H7 (cell line): ENCODE measurements at places on chromosomes 11 and 22.

DNA sequence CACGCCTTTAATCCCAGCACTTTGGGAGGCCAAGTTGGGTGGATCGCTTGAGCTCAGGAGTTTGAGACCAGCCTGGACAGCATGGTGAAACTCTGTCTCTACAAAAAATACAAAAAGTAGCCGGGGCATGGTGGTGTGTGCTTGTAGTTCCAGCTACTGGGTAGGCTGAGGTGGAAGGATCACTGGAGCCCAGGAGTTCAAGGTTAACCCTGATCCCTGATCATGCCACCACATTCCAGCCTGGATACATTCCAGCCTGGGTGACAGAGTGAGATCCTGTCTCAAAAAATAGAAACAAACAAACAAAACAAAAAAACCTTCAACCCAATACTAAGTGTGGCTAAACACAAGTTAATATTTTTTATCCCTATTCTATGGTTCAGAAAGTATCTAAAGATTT, 66.4 kb upstream of the CLNS1A start:
- DNase-seq: no peak

DNA sequence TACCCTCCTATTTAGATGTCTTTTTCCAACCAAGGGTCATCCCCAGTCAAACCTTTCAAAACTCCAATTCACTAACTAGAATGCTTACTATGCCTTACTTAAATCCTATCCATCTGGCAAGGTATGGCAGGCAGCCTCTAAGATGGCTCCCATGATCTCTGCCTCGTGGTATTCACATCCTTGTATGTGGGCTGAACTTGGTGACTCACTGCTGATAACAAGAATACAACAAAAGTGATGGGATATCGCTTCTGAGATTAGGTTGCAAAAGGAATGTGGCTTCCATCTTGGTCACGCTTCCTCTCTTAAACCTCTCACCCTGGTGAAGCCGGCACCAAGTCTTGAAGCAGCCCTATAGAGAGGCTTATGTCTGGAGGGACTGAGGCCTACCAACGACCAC, 29.6 kb upstream of the UPB1 start:
- no peak for DNase-seq

GRCh38 chr22:50506611-50507420, 686 bp downstream of the LMF2 start:
- peak; percentile 83 for DNase-seq

DNA sequence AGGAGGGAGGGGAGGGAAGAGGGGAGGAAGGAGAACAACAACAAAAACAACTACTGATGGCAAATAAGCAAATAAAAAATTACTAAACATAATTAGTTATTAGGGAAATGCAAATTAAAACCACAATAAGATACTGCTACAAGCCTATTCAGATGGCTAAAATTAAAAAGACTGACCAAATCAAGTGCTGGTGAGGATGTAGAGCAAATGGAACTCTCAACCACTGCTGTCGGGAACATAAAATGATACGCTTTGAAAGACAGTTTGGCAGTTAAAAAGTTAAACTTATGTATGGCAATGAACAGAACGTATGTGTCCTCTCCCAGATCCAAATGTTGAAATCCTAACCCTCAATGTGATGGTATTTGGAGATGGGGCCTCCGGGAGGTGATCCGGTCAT, 85.7 kb downstream of the PHF21B start:
- DNase-seq: no peak

DNA sequence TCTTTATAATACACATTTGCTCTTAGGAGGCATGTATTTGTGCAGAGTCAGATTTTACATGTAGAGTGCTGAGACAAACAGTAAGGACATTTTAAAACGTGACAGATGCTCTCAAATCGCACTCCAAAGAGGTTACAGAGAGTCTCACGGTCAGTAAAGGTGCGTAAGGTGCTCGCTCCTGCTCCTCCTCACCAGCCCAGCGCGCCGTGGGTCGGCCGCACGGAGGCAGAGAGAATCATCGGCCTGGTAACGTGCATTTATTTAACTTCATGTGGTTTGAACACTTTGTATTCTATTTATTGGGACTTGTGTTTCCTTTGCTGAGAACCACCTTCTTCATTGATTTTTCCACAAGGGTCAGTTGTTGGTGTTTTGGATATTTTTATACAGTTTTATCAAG, 900.1 kb downstream of the BRD1 start:
- DNase-seq: no peak

DNA sequence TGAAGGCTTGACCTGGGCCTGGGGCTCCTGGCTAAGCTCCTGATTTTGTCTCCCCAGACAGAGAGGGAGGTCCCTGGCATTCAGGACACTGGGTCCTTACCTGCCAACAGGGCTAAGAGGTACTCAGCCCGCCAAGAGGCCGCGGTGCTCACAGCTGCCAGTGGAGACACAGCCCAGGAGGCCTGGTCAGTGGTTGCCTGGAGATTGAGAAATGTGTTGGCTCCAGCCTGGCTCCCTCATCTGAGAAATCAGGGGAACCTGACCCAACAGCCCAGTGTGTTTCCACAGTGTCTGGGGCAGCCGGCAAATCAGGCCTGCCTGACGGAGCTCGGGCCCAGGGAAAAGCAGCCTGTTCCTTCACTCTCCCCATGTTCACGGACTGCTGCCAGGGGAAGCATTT, 79.4 kb upstream of the NAV2 start:
- DNase-seq: no peak

GRCh38 chr11:23013509-23013908, 153.2 kb upstream of the CCDC179 start:
- DNase-seq: no peak

GRCh38 chr22:29205594-29206371, at the start of gene EMID1:
TSS of gene EMID1 (plus strand) at chr22:29205896. CDS start at chr22:29206039, 143 bp downstream.
- peak; percentile 93 for DNase-seq

DNA sequence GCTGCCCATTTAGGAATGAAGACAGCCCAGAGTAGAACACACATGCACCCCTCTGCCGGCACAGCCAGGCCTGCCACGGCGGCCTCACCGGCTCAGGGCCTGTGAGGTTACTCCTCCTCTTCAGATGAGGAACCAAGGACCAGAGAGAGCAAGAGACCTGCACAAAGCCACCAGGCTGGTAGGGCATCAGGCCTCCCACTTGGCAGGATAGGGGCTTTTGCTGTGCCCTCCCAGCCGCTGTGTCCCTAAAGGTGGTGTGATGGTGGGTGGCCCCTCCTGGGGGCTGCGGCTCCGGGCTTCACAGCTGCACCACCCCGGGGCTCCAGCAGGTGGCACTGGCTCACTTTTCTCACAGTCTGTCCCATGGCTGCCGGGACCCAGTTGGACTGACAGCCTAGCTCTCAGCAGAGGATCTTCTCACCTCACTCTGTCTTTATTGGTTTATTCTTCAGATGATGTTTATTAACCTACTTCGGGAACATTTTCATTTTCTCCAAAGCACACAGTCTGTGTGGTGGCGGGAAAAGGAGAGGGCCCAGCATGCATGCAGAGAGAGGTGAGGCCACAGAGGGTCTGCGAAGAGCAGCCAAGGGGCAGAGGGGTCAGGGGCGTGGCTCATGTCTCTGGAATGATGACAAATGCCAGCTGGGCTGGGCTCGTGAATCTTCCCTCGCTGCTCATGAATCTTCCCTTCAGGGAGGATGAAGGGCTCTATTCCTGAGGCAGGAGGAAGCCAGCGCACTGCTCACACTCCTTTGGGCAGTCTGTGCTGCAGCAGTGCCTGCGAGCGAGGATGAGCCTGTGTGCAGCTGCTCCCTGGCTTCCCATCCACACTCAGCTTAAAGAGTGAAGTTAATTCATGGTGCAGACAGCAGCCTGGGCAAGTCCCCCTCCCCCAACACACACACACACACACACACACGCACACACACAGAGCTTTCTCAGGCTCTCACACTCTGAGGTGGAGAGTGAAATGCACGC, 101.1 kb upstream of the PITPNB start:
- DNase-seq: peak; percentile 96

GRCh38 chr11:68813773-68814172, 27.9 kb downstream of the CPT1A start:
- DNase-seq: no peak

DNA sequence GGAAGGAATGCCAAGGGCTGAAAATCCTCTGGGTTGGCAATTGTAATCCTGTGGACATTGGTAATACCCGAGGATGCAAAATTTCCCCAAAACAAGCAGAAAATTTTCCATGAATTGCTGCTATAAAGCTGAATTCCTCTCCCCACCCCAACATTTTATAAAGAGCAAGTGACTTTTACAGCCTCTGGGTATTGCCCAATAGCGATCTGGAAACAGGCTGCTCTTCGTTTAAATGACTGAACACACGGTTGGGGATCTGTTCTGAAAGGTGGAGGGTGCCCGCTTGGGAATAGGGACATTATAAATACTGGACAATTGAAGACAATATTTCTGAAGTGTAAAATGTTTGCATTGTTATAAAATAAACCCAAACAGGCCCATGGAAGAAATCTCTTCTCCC, 20.6 kb downstream of the EHF start:
- no peak for DNase-seq

DNA sequence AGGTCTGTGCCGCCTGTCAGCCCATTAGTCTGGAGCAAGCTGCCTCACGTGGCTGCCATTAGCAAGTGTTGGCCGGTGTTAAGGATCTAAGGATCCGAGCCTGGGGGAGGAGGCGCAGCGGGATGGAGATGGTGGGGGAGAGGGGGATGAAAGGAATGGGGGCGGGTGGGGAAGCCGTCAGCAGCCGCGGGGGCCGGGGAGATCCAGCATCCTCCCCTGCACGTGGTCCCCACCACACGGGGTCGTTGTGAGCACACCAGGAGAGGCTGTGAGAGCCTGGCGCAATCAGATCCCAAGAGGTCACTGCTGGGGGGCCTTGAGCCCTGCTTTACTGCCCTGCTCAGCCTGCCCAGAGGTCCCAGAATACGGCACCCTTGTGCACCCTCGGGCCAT, 7.3 kb downstream of the CABP7 start:
- DNase-seq: peak; percentile 97

DNA sequence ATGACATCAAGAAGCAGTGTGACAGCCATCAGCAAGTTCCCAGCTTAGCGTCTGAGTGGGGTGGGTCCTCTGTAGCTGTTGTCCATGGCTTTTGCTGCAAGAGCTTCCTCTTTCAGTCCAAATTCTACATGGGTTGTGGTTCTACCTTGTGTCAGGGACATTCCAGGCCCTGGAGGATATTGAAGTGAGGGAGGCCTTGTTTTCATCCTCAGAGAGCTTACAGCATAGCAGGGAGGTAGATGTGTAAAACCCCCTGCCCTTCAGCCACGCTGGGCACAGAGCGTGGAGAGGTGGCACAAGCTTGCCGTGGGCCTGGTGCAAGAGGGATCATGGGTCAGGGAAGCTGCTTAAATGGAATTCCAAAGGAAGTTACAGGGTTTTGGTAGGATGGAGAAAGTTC, 93.9 kb downstream of the GRIK4 start:
- no peak for DNase-seq

DNA sequence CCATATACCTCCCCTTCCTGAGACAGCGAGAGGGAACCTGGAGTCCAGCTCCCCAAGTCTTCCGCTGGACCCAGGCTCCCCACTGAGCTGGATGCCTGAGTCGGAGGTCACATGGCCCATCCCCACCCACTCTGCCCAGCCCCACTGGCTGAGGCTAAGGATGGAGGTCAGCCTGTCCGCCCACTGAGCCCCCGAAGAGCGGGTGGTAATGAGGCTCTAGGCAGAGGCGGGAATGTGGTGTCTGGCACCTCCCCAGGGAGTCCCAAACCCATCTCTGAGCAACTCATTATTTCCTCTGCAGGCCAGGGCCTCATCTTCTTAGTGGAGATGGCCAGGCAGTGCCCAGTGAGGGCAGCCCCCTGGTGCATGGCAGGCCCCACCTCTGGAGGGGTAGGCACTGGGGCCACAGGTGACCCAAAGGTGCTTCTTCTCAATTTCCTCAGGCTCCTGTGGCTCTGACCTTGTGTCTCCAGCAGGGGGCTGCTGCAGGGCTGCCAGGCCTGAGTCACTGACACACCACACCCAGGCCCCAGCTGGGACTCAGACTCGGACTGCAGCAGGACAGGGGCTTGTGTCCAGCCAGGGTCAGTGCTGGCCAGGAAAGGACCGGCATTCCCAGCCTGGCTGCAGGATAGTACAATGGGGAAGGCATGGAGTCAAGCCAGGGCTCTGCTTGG, 10.2 kb upstream of the PDE2A start:
- peak; percentile 89 for DNase-seq

DNA sequence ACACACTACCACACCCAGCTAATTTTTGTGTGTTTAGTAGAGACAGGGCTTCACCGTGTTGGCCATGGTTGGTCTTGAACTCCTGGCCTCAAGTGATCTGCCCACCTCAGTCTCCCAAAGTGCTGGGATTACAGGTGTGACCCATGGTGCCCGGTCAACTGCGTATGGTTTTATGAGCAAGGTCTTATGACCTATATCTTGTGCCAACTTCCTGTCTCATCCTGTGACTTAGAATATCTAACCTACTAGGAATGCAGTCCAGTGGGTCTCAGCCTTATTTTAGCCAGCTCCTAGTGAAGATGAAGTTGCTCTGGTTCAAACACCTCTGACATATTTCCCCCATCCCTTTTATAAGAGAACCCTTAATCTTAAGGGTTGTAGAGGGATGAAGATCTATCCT, 66.1 kb upstream of the OR5AN1 start:
- DNase-seq: no peak

- DNase-seq: peak; percentile 83
Observed at GRCh38 chr11:33375688-33376311, 118.6 kb downstream of the HIPK3 start.

GRCh38 chr11:2381494-2382128, 4.5 kb downstream of the CD81 start:
- DNase-seq: no peak
